ENCODE measurements at places on chromosomes 5 and 9.

GRCh38 chr5:145236127-145236526 is 599.0 kb downstream of the PRELID2 start:
- DNase-seq = no peak

DNA sequence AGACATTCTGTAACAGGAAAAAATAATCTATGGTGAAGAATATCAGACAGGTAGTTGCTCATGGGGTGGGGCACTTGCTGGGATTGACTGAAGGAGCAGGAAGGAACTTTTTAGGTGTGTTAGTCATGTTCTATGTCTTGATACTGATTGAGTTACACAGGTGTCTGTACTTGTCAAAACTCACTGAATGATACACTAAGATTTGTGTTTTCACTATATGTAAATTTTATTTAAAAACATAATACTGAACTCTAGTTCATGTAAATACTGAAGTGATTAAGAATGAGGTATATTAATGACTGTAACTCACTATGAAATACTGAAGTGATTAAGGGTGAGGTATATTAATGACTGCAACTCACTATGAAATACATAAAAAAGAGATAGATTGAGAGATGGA is 28.5 kb downstream of the IL6ST start:
- DNase-seq = no peak

GRCh38 chr5:132498152-132498551 is 7.6 kb upstream of the IRF1 start:
- DNase-seq = peak; percentile 40

DNA sequence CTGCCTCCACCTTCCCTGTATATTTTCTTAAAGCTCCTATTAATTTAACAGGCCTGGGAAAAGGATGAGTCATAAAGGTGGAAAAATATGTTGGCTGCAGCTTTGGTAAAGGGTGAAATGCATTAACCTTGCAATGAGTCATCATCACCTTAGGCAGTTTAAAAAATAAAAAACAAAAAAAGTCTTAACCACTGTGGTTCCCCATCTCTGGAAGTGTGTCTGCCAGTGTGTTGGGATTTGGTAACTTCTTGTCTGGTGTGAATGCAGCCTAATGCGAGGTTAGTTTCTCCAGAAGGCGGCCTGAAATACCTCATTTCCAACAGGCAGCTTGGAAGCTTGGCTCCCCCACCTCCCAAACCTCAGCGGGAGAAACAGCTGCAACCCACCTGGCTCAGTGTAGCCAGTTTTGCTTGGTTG is 265.3 kb upstream of the GAS1 start:
- no peak for DNase-seq

DNA sequence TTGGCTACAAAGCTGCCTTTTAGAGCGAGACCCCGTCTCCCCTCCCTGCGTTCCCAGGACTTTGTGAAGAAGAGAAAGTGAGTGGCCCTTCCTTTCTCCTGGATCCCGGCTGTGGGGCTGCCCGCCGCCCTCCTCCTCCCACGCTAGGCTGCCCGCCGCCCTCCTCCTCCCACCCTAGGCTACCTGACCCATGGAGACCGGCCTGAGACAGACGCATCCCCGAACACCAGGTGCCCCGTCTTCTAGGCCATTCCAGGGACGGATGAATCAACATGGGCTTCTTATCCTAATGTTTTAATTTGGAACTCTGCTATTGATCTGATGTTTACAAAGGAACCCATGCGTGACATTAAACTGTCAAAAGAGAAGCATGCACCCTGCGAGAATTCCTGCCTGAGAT is 117.3 kb upstream of the LPCAT1 start:
- no peak for DNase-seq

DNA sequence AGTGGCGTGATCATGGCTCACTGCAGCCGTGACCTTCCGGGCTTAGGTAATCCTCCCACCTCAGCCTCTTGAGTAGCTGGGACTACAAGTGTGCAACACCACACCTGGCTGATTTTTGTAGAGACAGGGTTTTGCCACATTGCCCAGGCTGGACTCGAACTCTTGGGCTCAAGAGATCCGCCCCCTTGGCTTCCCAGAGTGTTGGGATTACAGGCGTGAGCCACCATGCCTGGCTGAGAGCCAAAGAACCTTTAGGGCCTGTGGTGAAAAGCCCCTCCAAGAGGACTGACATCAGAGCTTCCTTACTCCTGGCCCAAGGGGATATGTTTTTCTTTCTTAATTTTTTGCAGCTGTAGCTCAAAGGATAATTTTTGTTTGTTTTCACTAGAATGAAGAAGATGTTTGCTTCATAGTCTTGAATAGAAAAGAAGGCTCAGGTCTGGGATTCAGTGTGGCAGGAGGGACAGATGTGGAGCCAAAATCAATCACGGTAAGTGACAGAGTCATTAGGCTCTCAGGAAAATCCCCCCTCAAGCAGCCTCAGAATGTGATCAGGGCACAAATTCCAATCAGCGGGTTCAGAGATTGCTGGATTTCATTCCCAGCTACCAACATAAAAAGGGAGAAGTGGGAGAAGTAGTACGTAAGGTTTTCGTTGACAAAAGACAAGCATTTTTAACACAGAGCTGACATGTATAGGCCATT is 77.1 kb downstream of the GOLPH3 start:
- DNase-seq = no peak

DNA sequence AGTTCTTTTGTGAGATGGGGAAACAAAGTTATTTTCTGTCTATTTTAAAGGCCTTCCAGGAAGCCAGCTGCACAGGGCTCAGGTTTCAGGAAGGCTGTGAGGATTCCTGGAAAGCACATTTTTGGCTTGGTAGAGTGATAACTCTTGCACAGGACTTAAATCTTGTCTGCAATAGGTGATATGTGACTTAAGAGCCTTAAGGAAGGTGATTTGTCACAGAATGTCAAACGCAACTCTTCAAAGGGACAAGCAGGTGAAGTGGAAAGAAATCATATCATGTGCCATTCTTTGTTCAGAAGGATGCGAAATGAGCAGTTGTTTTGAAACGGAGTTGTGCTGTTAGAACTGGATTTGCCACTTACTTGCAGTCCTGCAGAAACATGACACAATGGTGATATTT is 459.3 kb downstream of the MAT2B start:
- DNase-seq = no peak

DNA sequence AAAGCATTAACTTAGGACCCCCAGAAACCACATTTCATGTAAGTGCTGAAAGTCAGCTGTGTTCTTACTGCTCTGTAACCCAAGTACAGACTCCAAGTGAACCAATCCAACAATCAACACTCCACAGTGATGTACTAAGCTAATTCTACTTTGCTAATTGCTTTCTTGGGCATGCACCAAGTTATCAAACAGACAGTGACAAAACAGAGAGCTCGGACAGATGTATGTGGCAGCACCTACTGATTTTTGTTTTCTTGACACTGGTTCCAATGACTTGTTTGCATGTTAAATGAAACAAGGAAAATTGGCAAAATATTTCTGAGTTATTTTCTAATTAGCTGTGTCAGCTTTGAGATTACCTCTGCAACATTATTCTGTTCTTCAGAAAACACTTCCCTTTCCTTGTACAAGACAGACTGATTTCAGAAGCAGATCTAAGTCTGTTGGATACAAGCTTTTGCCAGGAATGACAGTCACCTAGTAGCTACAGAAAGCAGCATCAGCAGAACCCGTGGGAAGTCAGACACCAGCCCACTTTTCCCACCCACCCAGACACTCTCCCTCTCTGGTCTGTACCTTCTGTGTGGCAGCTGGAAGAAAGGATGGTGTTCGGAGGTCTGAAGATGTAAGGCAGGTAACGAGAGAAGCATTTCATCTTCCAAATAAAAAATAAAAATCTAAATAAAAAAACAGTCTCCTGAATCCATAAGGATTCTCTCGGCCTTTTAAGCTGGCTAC is 176.7 kb upstream of the PPP2R2B start:
- no peak for DNase-seq

- no peak for DNase-seq
Measured at GRCh38 chr5:178730940-178731265, 444 bp upstream of the ZNF354A start.

DNA sequence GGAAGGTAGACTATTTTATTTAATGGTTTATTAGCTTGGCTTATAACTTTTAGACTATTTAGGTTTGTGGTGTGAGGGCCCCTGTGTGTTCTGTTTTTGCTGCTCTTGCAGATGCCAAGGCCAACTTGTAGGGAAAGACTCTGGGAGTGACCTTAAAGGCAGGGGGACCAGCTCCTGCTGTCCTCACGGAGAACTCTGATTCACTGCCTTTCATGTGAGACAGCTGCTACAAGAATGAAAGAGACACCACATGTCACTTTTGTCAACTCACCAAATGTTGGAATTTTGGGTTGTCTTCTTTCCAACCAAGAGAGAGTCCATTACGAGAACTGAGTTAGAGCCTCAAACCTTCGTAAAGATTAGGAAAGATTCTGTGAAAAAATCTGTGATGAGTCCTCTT is 258.3 kb upstream of the ADAMTSL1 start:
- DNase-seq = no peak

GRCh38 chr9:26066237-26066636 is 388.0 kb upstream of the TUSC1 start:
- no peak for DNase-seq

- DNase-seq = no peak
Measured at GRCh38 chr5:163661360-163661759, 155.9 kb downstream of the MAT2B start.

GRCh38 chr9:120485788-120486187 is 94.2 kb downstream of the CDK5RAP2 start:
- DNase-seq = no peak

- DNase-seq = no peak
Measured at GRCh38 chr5:16644301-16644889, 27.6 kb upstream of the RETREG1 start.

DNA sequence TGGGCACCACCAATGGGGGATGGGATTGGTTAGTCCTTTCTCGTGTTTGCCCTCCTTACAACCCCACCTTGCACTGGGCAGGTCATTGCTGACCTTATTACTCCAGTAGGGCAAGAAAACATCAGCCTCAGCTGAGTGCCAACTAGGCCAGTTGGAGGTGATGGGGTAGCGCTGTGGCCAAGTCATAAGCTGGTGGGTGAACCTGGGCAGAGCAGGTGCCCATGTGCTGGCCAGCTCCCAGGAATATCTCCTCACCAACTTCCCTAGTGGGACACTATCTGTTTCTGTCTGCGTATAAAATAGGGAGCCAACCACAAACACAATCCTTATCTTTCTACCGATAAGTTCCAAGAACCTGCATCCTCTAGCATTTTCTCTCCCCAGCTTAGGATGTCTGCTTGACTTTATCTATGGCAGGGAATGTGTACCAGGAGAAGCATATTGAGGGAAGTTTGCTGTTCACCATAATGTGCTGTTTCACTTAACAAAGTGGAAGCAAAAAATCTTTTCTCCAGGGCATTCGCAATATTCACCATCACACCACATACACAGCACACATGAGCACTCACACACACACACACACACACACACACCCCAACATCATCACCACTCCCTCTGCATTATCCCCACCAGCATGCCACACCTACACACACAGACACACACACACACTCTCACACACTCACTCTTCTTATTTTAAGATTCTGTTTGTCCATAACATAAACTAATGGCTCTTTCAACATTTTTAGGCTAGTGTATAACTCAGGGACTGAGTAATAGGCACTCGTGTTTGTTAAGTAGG is 390.0 kb downstream of the ENC1 start:
- no peak for DNase-seq

DNA sequence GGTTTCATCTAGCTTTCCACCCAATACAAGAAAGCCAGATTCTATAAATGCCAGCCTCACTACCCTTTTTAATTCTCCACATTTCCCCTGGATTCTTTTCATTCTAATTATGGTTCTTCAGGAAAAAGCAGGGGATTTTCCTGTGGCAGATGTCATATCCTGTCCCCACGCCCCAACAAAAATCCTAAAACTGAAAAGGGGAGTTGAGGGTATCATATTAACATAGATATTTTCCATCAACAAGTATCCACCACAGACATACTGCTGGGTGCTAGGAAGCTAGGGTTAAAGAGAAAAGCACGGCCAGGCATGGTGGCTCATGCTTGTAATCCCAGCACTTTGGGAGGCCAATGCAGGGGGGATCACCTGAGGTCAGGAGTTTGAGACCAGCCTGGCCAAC is 38.0 kb downstream of the CDK5RAP2 start:
- no peak for DNase-seq

All from DMS53 (cell line).